ENCODE measurements at places on chromosomes 6 and 20.

DNA sequence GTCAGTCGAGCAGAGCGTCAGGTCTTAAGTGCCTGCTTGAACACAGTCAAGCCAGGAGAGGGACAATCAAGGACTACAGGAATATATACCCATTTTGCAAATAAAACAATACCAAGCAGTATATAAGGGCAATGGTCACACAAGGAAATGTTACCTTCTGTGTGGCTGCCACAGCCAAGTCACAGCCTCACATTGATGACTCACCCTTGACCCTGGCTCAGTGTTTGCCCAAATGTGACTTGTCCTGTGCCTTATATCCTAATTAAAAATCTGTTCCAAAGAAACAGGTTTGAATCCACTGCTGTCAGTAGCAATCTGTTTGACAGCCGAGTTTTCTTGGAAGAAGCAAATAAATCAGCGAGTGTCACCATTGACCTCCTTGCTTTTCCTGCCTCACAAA, 34.3 kb downstream of the C6orf89 start:
- no peak for DNase-seq

DNA sequence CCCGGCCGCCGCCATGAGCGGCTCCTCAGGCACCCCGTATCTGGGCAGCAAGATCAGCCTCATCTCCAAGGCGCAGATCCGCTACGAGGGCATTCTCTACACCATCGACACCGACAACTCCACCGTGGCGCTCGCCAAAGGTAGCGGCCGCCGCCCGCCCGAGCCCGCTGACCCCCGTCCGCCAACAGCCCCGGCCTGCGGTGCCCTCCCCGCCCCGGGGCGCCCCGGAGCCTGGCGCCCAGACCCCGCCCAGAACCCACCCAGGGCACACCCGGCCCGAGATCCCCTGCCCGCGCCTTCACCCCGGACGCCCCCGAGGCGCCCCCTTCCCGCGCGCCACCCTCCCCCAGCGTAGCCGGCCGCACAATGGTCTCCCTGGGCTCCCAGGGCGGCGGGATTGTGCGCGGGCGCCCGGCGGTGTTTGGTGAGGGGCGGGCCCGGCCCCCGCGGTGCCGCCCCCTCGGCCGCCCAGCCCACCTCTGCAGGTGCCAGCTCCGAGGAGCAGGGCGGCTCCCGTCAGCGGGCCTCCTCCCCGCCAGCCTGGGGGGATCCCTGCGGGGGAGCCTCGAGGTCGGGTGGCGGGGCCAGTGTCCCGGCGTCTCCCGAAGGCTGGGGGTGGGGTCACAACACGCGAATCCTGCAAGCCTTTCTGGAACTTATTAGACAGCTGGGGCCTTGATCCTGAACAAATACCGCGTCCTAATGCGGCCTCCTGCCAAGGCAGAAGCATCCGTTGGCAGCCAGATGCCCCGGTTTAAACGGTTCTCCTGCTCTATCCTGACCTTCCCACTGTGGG, 577 bp downstream of the LSM14B start:
- DNase-seq: no peak

DNA sequence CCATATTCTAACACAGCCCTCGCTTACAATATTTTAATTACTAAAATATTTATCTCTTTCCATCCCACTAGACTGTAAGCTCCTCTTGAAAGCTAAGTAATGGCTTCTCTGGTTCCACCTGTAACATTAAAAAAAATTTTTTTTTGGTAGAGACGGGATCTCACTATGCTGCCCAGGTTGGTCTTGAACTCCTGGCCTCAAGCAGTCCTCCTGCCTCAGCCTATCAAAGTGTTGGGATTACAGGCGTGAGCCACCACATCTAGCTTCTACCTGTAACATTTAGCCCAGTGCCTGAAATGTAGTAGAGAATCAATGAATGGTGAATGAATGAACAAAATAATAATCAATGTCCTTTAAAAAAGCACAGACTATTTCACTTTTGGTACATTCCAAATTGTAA, 28.8 kb downstream of the DEK start:
- no peak for DNase-seq

GRCh38 chr6:111572216-111572706, 33.4 kb downstream of the TRAF3IP2 start:
- no peak for DNase-seq

DNA sequence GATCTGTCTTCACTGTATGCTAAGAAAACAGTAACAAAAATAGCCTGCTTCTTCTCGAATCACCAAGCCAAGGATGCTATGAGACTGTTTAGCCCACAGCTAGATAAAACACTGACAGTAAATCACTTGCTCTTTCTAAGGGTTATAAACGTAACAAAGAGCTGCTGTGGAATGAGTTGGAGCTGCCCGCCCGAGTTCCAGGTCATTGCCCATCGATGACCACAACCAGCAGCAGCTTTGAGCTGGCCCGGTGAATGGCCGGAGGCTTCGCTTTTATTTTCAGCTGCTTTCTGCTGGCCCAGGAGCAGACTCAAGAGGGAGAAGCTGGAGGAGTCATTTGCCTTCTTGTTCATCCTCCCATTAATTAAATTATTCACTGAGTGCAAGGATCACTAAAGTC, 82.2 kb upstream of the CDH4 start:
- DNase-seq: no peak

GRCh38 chr6:80282913-80283554, 176.6 kb downstream of the BCKDHB start:
- DNase-seq: no peak

GRCh38 chr6:28824793-28825731, 98.7 kb downstream of the TRIM27 start:
- DNase-seq: no peak

DNA sequence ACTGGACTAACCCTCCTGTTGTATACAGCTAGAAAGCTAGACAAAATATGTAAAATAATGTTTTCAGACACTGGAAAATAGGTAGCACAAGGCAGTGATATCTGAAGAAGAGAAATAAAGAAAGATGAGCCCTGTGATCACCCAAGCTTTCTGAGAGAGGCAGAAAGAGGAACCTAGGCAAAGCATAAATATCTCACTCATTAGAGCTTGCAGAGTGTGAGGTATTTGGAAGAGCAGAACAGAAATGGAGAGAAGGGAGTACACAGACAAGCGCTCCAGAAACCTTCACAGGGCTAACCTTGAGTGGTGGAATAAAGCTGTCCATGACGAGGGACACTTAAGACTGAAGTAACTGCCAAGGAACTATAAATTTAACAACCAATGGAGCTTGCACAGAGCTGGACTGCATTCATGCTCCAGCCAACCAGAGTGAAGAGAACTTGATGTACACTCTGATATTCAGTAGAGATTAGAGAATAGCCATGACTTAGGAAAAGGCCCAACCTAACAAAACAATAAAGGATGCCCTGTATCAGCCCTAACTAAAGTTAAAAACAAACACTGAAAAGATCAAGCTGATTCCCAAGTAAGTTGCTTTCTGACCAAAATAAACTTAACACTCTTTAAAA, 280.9 kb upstream of the STXBP5 start:
- no peak for DNase-seq

DNA sequence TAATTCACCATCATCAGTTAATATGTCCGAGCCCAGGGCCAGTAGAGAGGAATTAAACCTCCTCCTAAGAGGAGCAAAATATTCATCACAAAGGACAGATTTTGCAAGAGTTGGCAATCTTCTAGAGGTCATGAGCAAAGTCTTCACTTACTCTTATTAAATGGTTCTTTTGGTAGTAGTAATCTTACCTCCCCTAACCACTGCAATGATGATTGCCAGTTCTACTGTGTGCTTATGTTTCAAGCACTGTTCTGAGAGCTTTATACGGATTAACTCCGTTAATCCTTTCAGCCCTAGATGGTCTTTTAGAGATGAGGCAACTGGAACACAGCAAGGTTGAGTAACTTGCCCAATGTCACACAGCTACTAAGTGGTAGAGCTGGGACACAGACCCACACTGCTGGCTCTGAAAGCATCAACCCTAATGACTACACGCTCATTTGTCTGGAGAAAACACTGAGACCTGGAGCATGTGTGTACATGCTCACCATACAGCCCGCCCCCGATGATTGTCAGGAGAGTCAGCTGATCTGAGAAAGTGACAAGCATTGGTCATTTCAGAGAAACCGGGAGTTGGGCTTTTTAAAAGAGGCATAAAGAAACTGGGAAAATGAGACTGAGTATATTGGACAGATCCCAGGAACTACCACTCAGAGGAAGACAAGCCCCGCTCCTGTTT, 276.0 kb downstream of the NRN1 start:
- DNase-seq: no peak

- no peak for DNase-seq
These were observed 18.3 kb downstream of the ZNF335 start for GRCh38 chr20:45953672-45954071.

DNA sequence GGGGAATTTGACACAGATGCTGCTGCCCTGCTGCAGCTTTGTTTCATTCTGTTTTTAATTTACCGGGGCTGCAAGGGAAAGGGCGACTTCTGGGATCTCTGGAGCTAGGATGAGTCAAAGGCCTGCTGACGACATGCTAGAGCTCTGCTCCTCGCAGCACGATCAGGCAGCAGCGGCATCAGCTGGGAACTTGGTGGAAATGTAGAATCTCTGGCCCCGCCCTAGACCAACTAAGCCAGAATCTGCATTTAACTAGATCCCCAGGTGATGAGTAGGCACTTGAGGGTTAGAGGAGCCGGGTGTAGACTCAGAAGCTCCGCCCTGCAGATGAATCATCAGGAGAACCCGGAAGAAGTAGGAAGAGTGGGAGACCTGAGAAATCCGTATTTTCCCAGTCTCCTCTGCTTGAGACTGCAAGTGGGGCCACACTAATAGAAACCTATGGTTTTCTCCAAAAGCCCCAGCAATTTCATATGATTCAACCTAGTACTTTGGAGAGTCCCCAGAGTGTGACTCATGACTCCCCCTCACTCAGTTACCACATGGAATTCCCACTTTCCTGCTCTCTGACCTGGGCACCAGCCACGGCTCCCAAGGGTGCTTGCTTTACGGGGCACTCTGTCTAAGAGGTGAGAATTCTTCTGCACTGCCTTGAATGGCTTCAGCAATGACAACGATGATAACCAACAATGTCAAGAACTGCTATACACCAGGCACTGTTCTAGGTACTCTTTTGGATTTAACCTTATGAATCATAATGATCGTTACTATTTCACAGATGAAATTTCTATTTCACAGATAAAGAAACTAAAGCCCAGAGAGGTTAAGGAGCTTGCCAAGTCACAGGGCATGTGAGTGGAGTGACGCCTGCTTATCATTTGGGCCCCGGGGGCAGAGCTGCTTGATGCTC, 18.1 kb downstream of the TUBB2B start:
- DNase-seq: no peak

- no peak for DNase-seq
These were observed 106.4 kb upstream of the SSTR4 start for GRCh38 chr20:22928679-22929078.

GRCh38 chr20:38139977-38140753, 24.9 kb downstream of the TGM2 start:
- DNase-seq: peak; percentile 57

DNA sequence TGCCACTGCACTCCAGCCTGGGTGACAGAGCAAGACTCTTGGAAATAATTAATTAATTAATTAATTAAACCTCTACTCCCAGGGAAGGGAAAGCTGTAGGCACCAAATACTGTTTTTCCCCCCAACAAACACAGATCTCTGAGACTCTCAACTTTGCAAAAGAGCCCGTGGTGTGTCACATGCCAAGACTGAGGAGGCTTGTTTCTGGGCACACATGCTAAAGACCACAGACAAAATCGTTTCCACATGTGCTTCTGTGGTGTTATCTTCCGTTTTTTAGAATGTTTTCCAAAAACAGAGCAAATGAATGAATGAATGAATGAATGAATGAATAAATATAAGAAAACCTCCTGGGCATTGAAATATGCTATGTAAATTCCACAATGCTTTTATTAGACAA, 55.6 kb upstream of the ATXN1 start:
- DNase-seq: no peak

DNA sequence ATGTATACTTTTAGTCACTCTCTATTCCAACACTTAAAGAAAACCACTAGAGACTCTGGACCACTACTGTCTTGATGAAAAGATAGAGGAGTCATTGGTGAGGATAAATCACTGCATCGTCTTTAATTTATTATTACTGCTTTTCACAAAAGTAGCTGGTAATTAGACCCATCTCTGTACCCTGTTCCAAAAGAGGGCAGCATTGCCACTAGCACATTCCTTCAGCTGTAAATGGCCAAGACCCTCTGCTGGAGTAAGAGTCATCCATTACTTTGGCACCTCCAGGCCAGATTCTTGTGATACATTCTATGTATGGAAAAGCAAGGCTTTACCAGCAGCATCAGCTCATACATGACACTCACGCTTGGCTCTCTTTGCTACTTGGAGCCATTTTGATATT, 49.5 kb upstream of the PREP start:
- DNase-seq: no peak

DNA sequence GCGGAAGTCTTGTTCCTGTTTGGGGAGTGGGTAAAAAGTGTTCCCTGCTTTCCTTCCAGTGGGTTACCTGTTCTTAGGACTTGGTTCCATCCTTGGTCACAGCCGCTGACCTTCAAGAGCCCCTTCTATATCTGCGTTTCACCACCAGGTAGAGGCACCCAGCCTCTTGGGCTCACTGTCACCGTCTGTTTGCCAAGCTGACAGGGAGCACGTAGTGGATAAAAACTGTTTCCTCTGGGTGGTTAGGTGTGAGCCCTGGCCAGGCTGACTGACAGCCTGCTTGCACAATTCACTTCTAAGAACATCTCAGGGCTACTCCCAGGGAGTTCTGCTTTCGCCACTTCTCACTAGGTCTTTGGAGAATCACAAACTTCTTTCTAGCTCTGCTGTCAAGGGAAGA, 1.8 kb upstream of the JPH2 start:
- no peak for DNase-seq

GRCh38 chr6:155041741-155042279, 46.7 kb downstream of the TIAM2 start:
- DNase-seq: no peak

DNA sequence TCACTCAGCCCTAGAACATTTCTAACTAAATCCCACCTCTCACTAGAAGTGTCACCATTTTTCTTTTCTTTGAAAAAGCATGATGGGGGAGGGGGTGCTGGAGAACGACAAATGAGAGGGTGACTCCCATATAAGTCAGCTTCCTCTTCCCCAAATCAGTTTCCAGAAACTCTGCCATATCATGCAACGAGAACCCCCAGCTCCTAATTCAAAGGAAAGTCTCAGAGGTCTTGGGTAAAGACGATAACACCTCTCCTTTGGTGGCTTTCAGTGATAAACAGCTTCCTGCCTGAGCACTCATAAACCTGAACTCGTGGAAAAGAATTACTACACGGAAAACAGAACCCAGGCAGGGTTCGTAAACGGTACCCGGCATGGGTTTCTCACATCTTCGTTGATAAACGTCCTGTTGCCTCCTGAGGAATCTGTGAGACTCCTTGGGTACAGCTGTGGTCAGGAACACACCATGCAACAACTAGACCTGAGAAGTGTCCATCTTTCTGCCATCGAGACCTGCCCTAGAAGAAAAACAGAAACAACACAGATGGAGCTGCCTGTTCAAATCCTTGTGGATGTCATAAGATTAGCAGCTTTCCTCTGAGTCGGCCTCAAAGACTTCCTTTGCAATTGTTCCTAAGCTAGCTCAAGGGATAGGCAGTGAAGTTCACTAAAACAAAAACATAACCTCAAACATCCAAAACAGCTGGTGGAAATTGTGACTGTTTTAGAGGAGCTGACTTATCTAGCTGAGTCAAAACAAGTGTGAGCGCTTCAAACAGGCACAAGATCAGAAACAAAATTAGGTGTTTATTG, 185.8 kb upstream of the PRDM1 start:
- no peak for DNase-seq

- DNase-seq: no peak
These were observed 322.2 kb downstream of the PKHD1 start for GRCh38 chr6:51765230-51765629.

- DNase-seq: peak; percentile 98
These were observed at the start of gene NFKBIL1 for GRCh38 chr6:31546958-31547726. Gene NFKBIL1, plus strand, starts transcription at chr6:31547608. Its CDS starts 87 bp downstream, at chr6:31547695.

- DNase-seq: no peak
These were observed 44.1 kb upstream of the FNDC1 start for GRCh38 chr6:159125014-159125609.

Measured in coronary artery (tissue), 2 donors.